IPS-NIHi11 (cell line): ENCODE measurements at places on chromosomes 3 and 15.

DNA sequence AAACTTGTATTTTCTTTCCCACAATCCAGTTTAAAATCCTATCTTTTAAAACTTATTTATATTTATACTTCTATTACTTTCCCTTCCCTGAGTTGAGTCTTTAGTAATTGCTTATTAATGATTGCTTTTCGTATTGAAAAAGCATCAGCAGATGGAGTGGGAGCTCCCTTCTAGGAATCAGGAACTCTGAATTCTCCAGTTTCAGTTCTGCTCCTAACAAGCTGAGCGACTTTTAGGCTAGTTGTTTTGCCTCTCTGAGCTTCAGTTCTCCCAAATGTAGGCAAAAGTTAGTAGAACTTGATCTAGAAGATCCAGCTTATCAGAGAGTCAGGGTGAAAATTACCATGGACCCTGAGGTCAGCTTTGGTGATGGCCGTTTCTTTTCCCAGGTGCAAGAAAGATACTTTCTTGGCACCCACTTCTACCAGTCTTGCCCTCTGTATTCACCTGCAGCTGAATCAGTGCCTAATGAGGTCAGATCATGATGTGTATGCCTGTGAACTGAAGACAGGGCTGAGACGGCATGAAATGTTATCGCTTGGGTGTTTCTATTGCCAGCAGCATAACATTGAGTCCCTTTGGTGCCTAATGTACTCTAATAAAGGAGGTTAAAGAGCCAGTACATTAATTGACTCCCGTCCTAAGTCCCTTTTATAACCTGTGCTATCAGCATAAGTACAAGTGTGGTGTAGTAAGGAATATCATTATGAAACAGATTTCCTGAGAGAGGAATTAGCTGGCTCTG, 194.5 kb upstream of the TBC1D5 start:
- no peak for DNase-seq

DNA sequence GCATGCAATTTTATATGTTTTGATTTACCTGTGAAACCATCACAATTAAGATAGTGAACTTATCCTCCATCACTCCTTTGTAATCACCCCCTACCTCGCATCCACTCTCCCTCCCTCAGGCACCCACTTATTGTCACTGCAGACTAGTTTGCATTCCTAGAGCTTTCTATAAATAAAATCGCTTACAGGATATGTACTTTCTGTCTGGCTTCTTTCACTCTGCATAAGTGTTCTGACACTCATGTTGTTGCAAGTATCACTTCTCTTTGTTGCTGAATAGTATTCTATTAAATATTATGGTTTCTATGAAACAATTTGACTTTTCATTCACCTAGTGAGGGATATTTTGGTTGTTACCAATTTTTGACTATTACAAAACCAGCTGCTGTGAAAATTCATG, 139.3 kb downstream of the RSRC1 start:
- DNase-seq = no peak

DNA sequence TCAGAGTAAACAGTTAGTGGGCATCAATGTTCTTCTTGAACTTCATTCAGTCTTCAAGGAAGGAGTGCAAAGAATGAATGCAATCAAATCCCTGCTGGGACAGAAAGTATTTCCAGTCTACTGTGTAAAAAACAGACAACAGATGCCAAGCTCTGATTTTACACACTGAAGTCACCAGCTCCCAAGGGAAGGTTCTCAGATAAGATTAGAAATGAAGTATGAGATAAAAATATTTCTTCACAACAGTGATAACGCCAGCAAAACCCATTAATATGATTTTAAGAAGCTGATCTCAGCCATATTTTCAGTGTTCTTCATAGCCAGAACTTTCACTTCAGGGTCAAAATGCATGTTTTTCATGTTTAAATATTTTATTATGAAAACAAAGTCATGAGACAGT, 265.6 kb downstream of the CTNNB1 start:
- DNase-seq = no peak

DNA sequence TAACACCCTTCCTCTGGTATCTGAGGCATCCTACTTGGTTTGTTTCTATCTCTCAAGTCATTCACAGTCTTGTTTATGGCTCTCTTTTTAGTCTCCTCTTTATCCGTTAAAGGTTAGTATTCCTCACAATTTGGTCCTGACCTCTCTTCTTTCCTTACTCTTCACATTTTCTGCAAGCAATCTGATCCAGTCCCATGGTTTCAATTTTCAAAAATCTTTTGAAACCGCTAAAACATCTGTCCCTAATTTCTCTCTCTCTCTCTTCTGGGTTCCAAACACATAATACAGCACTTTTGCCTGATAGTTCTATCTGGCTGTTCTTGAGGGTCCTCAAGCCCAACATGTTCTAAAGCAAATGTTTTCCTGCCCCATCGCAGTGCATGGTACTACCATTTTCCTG, 149.0 kb downstream of the SERPINI1 start:
- no peak for DNase-seq

DNA sequence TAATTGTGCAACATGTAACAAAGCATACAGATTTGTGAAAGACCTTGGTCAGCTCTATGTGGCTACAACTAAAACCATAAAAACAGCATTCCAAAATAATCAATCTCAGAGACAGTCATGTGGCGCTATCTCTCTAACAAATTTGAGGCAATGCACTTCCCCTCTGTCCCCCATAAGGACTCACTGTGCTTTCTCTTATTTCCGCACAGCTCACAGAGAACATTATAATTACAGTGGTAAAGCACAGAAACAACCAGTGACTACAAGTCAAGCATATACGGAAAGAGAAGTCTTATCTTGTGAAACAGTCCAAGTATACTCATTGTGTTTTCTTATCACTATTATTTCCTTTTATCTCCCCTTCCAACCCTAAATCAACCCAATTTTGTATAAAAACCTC, 64.3 kb downstream of the RYK start:
- no peak for DNase-seq

- no peak for DNase-seq
Observed at GRCh38 chr3:185920184-185920583, 17.6 kb downstream of the TRA2B start.

DNA sequence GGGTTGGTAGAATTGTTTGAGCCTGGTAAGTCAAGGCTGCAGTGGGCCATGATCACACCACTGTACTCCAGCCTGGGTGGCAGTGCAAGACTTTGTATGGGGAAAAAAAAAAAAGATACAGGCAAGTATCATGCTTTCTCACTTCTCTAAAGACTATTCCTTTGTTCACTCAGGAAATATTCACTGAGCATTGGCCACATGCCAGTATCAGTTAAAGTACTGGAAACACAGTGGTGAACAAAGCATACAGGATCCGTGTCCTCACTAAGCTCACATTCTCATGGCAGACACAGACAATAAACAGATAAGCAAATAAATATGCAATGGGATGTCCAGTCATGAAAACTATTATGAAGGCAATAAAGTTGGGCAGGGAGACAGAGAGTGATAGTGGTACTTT, 5.1 kb upstream of the MTHFS start:
- DNase-seq = no peak

DNA sequence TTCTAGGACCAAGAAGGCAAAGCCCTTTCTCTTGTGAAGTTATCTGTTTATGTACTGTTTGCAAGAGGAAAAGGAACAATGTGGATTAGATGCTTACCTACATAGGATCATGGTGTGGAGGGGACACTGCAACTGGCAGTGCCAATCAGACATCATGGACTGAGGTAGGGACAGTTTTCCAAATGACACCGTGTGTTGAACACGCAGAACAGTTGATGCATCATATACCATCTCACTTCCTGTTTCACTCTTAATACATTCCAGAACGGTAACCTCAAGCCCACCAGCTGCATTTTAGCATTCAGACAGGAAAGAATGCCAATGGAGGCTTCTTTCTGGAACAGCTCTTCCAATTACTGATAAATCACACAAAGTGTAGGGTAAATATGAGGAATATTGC, 397.7 kb upstream of the LMCD1 start:
- DNase-seq = no peak

GRCh38 chr15:84762840-84763572, 14.6 kb downstream of the ZNF592 start:
- DNase-seq = no peak

- peak; percentile 21 for DNase-seq
Observed at GRCh38 chr3:153138276-153139210, 23.5 kb upstream of the RAP2B start.

DNA sequence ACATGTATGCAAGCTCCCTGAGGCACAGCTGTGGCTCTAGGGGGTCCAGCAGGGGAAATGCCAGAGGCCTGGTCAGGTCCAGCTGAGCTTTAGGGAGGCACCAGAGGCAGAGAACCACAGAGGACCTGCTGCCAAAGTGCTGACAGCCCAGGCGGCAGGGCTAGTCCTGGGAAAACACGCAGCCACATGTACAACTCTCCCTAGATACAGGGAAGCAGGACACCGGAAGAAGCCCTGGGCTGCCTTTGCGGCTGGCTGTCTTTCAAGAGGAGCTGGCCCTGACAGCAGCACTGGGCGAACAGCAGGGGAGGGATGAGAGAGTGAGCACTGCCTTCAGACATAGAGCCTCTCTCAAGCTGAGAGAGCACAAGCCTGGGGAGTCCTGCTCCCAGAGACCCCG, 40.7 kb downstream of the RFT1 start:
- no peak for DNase-seq

DNA sequence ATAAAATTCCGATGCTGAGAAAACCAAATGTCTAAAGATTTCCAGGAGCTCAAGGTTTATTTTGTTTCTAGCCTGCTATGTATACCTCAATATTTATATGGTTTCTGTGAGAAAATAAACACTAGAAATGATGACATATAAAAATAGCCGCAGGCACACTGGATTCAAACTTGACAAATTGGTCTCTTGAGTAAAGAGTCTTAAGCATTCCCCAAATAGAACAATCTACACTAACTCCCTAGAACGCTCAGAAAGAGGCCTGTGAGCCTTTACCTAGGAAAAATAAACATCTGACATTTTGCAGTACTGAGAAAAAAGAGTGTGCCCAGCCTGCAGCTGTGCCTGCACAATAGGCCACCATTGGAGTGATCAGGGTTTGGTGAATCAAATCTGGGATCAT, 75.2 kb downstream of the NEK10 start:
- DNase-seq = no peak

- no peak for DNase-seq
Observed at GRCh38 chr3:55608301-55608937, 121.3 kb upstream of the WNT5A start.
